Activated CD4-positive, alpha-beta memory T cell treated with anti-CD3 and anti-CD28 coated beads for 36 hours (primary cell): ENCODE measurements at places on chromosomes 5 and 9. TPM values are rescaled to one million over a fixed set of nuclear protein-coding genes. Genes with fewer than 3 reads are reported as not detected.

DNA sequence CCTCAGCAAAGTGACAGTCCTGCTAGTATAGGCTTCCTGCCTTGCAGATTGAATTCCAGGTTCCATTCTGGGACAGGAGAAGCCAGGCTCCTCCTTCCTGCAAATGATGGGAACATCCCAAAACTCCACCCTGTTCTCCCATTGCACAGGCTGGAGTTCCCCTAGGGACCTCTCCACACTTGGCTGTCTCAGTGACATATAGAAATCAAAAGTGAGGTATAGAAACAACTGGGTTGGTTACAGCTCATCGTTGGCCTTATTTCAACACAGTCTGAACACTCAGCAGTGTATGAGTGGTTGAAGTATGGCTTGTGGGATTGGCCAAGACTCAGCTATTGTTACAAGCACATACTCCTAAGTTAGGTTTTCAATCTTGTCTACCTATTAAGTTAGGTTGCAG lies 157.8 kb upstream of the FTMT start:
- no peaks in the 10 kb centered on the region for H3K27me3 ChIP-seq
- no peaks in the 10 kb centered on the region for H3K36me3 ChIP-seq
- no peak overlapping the region for H3K4me3 ChIP-seq
- no peaks in the 10 kb centered on the region for H3K4me1 ChIP-seq

Gene SHISAL2B
- total RNA-seq, result not detected

Gene CNTNAP3
- not detected for total RNA-seq

Gene GPR21
- total RNA-seq, result not detected

Gene MSANTD3
- total RNA-seq, result 16.3 TPM

Gene SLU7
- total RNA-seq, result 46.4 TPM

GRCh38 chr9:79812507-79813257 lies 240.9 kb downstream of the TLE4 start:
- H3K4me1 ChIP-seq, result peaks cover 23% of the 10 kb centered on the region
- H3K27ac ChIP-seq, result peak overlapping the region; percentile 57
- H3K27me3 ChIP-seq, result peaks cover 5% of the 10 kb centered on the region
- no peaks in the 10 kb centered on the region for H3K36me3 ChIP-seq

DNA sequence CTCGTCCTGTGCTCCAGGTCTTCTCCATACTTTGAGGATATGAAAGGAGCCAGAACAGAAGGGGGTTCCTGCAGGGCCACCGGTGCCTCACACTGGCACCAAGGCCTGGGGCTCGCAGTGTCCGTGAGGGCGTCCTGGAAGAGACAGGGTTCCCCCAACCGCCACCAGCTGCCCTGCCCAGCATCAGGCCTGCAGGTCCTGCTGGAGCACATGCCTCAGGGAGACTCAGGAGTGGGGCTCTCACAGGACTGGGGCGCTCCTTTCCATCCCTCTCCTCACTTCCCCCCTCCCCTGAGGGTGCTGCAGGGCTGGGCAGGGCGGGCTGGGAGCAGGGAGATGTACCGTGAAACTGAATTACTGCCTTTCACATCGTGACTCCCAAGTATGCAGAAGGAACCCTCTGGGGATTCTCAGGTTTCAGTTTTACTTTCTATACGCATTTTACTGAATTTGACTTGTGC lies 31.7 kb downstream of the CEP72 start:
- H3K27ac ChIP-seq, result no peak overlapping the region
- H3K4me1 ChIP-seq, result peaks cover 2% of the 10 kb centered on the region
- no peaks in the 10 kb centered on the region for H3K27me3 ChIP-seq
- peaks cover 19% of the 10 kb centered on the region for H3K36me3 ChIP-seq
- no peak for DNase-seq
- H3K4me3 ChIP-seq, result no peak overlapping the region

Gene STC2
- 12.0 TPM for total RNA-seq

Gene FOXD4L5
- 0.07 TPM for total RNA-seq

GRCh38 chr5:5135957-5136676 lies 4.0 kb upstream of the ADAMTS16 start:
- no peaks in the 10 kb centered on the region for H3K36me3 ChIP-seq
- H3K27me3 ChIP-seq, result peaks cover 15% of the 10 kb centered on the region
- DNase-seq, result no peak
- H3K27ac ChIP-seq, result no peak overlapping the region

DNA sequence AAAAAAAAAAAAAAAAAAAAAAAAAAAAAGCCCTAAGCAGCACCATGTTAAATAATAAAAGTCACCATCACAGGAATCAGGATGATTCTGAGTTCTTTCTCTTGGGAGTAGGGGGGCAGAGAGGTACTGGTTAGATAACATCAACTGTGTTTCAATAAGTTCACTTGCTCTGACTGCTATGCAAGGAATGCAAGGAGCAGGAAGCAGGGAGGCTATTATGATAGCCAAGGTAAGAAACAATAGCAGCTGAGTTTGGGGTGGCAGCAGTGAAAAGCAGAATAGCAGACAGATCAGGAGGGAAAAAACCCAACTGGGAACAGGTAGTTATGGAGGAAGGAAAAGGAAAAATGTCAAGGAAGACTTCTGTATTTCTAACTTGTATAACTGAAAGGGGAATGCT lies 8.2 kb downstream of the CEP120 start:
- no peak overlapping the region for H3K4me3 ChIP-seq
- no peak for DNase-seq
- peaks cover 37% of the 10 kb centered on the region for H3K36me3 ChIP-seq
